Upper lobe of right lung (tissue), 1 donor: ENCODE measurements at places on chromosomes 12 and 14. TPM values are rescaled to one million over a fixed set of nuclear protein-coding genes. Genes with fewer than 3 reads are reported as not detected.
A peak's percentile ranks its signal among the peaks of the same experiment; 100 is the strongest.

DNA sequence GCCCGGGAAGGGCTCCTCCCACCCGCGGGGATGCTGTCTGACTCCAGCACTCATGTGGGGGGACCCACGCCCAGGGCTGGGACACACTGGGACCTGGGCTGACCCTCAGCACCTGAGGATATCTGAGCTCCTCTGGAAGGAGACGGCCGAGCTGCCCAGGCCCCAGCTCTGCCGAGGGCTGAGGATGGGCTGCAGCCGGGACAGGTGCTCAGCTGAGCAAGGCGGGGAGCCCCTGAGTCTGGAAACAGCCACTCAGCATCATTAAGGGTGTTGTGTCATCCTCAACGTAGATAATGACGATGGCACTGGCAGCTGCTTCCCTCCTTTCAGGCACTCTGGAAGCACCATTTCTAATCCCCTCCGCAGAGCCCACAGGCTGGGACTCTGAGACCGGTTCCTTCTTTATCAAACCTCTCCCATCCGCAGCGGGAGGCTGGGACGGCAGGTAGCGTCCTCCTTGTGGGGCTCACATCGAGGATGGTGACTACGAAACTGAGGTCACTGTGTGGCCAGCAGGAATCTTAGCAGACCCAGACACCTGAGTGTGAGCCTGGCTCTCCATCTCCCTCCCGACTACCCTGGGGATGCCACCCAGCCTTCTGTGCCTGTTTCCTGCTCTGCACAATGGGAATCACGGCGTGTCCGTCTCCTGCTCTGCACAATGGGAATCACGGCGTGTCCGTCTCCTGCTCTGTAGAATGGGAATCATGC is 26.7 kb upstream of the SFSWAP start:
- H3K27me3 ChIP-seq: no peaks in the 10 kb centered on the region
- no peak overlapping the region for H3K4me3 ChIP-seq
- no peaks in the 10 kb centered on the region for H3K4me1 ChIP-seq
- DNase-seq: no peak
- H3K36me3 ChIP-seq: no peaks in the 10 kb centered on the region

DNA sequence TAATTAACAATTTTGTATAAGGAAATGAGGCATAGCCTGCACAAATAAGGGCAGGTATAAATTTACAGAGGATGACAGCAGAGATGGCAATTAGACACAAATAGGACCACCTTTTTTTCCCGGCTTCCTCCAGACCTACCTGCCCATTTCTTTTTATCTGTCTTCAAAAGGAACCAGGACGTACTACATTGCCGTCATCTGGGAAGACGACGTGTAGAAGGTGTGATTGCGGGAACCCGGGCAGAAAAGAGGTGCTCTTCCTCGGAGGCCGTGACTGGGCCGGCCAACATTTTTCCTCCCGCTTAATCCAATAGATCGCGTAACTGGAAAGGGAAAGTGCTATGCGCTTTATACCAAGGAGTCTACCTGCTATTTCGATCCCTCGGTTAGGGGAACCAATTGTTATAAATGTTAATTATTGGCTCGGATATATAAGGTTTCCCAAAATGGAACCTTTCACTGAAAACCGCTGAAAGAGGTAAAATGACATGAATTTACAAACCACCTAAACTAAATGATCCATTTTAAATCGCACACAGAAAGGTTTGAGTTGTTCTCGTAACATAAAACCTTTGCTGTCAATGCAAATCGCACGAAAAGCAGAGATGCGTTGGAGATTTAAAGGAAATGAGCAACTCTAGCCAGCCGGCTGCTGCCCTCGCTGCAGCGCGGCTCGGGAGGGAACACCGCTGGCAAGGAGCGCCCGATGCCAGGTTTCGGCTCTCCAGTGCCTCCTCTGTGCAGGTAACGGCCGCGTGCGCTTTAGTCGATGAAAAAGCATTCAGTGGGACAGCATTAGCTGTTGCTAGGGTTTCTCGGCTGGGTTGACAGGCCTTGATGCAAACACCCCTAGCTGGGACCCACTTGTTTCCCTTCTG is 2.8 kb upstream of the SIX1 start:
- peaks cover 97% of the 10 kb centered on the region for H3K27me3 ChIP-seq
- H3K4me3 ChIP-seq: no peak overlapping the region
- no peak overlapping the region for H3K27ac ChIP-seq

DNA sequence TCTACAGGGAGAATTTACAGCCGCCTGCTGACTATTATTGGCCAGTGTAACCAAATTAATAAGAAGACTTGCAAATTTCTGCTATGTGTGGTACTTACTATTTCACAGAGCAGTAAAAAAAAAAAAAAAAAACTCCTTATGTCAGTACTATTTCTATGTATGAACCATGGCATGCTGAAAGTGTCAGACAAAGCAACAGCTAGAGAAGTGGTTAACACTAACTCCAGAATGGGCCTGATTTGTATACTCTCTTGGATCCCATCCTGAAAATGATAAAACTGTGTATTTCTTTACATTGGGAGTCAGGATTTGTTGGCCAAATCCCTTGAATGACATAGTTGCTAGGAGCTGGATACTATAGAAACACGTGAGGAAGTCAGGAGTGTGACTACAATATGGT is 416.8 kb downstream of the EGLN3 start:
- H3K27me3 ChIP-seq: no peaks in the 10 kb centered on the region
- H3K4me3 ChIP-seq: no peak overlapping the region
- DNase-seq: no peak
- H3K4me1 ChIP-seq: no peaks in the 10 kb centered on the region
- H3K27ac ChIP-seq: no peak overlapping the region

DNA sequence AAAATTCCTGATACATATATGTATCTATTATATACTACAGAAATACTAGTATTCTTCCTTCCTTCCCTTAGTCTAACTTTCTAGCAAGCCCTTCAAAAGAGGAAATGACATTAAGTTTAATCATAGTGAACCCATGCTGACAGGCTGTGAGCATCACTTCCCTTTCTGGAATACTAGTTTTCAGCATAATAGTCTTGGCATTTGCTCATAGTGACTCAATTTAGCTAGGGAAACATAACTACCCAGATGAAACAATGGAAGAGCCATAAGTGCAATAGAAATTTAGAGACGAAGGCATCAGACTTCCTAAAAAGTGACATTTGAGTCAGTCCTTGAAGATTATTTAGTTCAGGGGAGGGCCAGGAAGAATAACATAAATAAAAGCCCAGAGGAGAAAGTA is 184.5 kb upstream of the CRY1 start:
- no peaks in the 10 kb centered on the region for H3K36me3 ChIP-seq
- no peak overlapping the region for H3K4me3 ChIP-seq
- H3K4me1 ChIP-seq: no peaks in the 10 kb centered on the region
- H3K27ac ChIP-seq: no peak overlapping the region
- no peaks in the 10 kb centered on the region for H3K27me3 ChIP-seq

The NPFF gene
- not detected for total RNA-seq

- H3K4me3 ChIP-seq: no peak overlapping the region
- no peaks in the 10 kb centered on the region for H3K27me3 ChIP-seq
- no peaks in the 10 kb centered on the region for H3K36me3 ChIP-seq
- H3K27ac ChIP-seq: no peak overlapping the region
Observed at GRCh38 chr12:2092354-2092753, 39.6 kb downstream of the CACNA1C start.

- H3K36me3 ChIP-seq: peaks cover 25% of the 10 kb centered on the region
- H3K27ac ChIP-seq: no peak overlapping the region
- no peak overlapping the region for H3K4me3 ChIP-seq
- no peak for DNase-seq
- no peaks in the 10 kb centered on the region for H3K27me3 ChIP-seq
Observed at GRCh38 chr12:96327889-96328288, 72.3 kb downstream of the CDK17 start.

The ZC2HC1C gene
- 4.5 TPM for total RNA-seq

The TMPRSS12 gene
- total RNA-seq: not detected

- H3K4me1 ChIP-seq: no peaks in the 10 kb centered on the region
- no peaks in the 10 kb centered on the region for H3K36me3 ChIP-seq
- no peak overlapping the region for H3K4me3 ChIP-seq
- no peaks in the 10 kb centered on the region for H3K27me3 ChIP-seq
- DNase-seq: no peak
Observed at GRCh38 chr12:105431537-105432100, 101.1 kb downstream of the C12orf75 start.

DNA sequence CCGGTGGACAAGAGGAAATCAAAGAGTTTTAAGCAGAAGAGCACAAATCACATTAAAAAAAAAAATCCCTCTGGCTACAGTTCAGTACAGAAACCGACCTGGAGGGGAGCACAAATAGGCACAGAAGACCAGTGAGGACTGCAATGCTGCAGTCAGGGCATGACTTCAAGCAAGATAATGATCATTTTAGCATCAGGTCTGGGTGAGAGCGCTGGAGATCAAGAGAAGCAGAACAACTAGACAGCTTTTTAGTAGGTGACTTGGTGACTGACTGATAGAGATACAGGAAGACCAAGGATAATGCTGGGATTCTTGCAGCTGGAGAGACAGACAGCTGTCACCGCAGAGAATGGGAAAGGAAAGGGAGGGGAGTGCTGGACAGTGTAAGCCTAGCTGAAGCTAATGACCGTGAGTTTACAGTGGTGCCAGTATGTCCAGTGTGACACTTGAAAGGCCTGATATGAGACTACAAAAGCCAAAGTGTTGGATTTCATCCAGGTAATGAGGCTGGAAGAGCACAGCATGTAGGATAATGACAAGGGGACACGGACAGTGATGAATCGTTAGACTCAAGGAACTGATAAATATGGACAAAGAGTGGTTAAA is 5.6 kb downstream of the NFYB start:
- H3K27me3 ChIP-seq: no peaks in the 10 kb centered on the region
- no peak overlapping the region for H3K4me3 ChIP-seq
- no peak for DNase-seq
- peak overlapping the region; percentile 33 for H3K27ac ChIP-seq
- H3K4me1 ChIP-seq: peaks cover 44% of the 10 kb centered on the region

DNA sequence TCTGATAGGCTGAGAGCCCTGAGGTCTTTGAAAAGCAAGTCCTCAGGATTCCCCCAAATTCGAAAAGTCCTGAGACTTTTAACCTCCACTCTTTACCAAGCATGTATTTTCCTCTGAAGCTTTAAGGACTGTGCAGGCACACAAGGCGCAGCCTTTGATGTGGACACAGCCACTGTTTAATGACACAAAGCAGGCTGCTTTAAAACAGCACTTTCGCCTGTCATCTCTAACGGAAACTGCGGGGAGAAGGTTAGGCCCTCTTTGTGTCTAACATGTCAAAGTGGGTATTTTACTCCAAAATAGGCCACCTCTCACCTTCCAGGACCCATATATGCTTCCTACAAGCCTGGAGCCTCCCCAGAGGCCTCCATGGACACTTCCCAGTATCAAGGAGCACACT is 159.2 kb downstream of the GCH1 start:
- no peaks in the 10 kb centered on the region for H3K36me3 ChIP-seq
- no peak overlapping the region for H3K27ac ChIP-seq
- no peaks in the 10 kb centered on the region for H3K27me3 ChIP-seq

DNA sequence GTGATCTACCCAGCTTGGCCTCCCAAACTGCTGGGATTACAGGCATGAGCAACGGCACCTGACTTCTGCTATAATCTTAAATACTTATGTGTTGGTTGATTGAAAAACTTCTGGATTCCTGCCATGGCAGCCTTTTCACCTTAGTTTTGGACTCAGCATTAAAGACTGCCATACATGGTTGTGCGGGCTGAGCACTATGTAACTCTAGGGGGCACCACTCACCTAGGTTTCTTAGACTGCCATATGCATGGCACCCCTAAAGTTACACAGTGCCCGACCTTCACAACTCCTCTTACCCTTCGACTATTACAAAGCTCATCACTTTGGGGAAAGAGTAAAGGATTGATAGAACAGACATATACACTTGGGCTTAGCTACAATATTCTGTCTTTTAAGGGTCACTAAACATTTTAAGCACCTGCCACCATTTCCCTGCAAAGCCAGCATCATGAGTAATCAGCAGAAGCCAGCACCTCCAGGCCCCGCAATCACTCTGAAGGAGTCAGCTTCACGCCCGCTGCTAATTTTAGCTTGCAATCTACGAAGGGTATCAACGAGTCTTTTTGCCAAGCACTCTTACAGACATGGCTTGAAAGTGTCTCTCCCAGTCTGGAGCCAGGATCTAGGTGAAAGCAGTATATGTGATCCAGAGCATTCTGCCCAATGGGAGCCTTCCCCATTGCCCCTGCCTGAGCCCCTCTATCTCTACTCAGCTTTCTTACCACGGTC is 59.8 kb downstream of the SUDS3 start:
- no peak overlapping the region for H3K4me3 ChIP-seq
- no peaks in the 10 kb centered on the region for H3K4me1 ChIP-seq
- DNase-seq: no peak
- H3K36me3 ChIP-seq: no peaks in the 10 kb centered on the region

DNA sequence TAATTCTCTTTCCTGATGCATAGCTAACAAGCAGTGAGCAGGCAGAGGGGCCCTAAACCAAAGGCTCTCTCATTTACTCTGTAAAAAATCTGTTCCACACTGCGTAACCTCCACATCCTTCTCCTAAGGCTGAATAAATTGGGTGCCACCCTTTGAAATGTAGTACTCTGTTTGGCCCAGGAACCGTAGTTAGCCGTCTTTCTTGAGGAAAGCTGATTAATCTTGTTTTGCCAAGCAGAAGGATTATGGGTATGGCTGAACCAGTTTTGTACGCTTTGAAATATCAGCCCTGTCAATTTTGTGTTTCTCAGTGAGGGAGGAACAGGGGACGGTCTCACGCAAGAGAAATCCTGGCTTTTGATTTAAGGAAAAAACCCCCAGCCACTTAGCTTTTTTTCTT is 19.7 kb downstream of the EML1 start:
- no peak overlapping the region for H3K27ac ChIP-seq
- no peaks in the 10 kb centered on the region for H3K27me3 ChIP-seq
- no peak for DNase-seq
- no peak overlapping the region for H3K4me3 ChIP-seq
- no peaks in the 10 kb centered on the region for H3K36me3 ChIP-seq
- H3K4me1 ChIP-seq: peaks cover 18% of the 10 kb centered on the region

- H3K36me3 ChIP-seq: no peaks in the 10 kb centered on the region
- H3K4me3 ChIP-seq: peak within 1 kb of the TSS; percentile 48
- H3K27me3 ChIP-seq: no peaks in the 10 kb centered on the region
- peak; percentile 87 for DNase-seq
- H3K4me1 ChIP-seq: peaks cover 31% of the 10 kb centered on the region
Observed at GRCh38 chr12:121132601-121133481, at the start of gene P2RX7. P2RX7 (plus strand) TSS chr12:121132876; CDS start chr12:121132971, 95 bp downstream.

DNA sequence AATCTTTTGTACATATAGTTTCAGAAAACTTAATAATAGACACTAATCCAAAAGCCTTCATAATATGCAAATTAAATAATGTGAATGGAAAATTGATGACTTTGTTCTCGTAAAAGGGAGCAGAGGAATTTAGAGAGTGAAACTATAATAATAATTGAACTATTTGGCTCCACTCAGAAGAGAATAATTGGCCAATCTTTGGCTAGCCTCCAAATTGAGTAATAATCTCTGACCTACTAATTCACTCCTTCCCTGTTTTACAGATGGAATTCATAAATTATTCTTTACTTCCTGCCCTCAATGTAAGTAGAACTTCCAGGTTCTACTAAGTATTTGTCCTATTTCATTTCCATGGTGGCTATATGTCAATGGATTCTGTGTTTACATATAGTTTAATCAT is 15.8 kb downstream of the TRIM9 start:
- H3K4me1 ChIP-seq: no peaks in the 10 kb centered on the region
- H3K27ac ChIP-seq: no peak overlapping the region
- no peak for DNase-seq
- no peak overlapping the region for H3K4me3 ChIP-seq
- no peaks in the 10 kb centered on the region for H3K36me3 ChIP-seq
- no peaks in the 10 kb centered on the region for H3K27me3 ChIP-seq

The USP44 gene
- total RNA-seq: 14.9 TPM
